ENCODE measurements at places on chromosomes 13 and 19.
A peak's percentile ranks its signal among the peaks of the same experiment; 100 is the strongest.

DNA sequence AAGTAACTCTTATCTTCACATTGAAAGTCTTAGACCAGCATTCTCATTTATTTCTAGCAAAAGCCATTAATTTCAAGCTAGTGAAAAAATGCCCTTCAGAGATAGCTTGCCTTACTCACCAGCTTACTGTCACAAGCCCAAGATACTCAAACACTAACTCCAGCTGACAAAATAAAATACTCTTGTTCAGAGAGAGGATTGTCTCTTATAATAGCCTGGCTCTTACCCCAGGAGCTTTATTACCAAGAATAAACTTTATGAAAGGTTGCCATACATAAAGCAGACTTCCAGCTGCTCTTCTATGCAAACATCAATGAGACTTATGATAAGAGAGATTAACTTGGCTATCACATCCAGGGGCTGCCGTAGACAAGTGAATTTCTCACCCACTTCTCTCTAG is 53.6 kb downstream of the XPO4 start:
- DNase-seq: no peak

DNA sequence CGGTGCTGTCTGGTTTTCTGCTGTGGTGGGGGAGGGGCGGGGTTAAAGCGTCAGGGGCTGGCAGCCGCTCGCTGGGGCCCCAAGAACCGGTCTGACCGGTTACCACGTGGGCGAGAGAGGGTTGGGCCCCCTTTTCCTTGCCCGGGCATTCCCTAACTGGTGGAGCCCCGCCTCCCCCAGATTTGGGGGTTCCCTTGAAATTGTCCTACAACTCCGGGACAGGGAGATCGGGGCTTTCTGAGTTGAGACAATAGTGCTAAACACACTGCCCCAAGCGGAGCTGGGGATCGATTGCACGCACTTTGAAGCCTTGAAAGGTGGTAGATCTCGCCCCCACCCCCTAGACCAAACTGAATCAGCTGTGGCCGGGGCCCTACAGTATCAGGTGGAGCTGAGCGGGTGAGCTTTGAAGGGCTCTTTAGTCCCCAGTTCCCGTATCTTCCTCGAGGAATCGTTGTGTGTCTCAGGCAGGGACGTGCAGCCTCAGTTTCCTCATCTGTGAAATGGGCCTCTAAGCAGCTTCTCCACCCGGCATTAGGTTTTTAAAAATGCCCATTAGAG is 4.8 kb downstream of the IER2 start:
- peak; percentile 58 for DNase-seq

DNA sequence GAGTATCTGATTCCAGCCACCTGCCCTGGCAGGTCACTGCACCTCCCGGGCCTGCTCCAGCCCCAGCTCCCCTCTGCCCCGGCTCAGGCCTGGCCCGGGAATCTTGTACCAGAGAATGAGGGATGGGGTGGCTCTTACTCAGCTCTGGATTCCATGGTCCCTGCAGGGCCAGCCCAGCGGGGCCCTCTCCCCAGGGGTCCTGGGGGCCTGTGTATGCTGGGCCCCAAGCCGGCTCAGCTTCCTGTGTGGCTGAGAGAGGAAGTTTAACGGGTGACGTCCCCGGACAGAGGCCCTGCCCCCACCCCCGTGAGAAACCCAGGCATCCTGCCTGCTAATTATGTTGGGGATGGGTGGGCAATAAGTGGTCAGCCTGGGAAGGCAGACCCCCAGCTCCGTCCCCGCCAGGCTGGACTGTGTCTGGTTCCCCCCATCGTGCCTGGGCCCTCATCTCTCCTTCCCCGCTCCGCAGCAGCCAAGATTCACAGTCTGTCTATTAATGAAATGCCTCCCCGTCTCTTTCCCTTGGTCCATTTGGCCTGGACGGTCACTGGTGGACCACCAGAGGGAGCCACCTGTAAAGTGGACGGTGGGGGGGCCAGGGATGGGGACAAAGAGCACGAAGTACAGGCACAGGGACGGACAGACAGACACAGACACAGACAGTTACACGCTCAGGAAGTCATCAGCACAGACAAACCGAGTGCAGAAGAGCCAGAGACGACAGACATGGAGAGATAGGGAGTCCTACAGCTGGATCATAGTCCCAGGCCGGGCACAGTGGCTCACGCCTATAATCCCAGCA is at the start of gene DENND1C:
Gene DENND1C (minus strand): TSS at position 247 of the 802 bp plus-strand sequence. CDS start 92 bp downstream, at position 155.
- no peak for DNase-seq

- no peak for DNase-seq
Measured at GRCh38 chr19:35060160-35060855, 18.8 kb downstream of the HPN start.

- DNase-seq: no peak
Measured at GRCh38 chr13:41548910-41549309, 91.6 kb downstream of the RGCC start.

DNA sequence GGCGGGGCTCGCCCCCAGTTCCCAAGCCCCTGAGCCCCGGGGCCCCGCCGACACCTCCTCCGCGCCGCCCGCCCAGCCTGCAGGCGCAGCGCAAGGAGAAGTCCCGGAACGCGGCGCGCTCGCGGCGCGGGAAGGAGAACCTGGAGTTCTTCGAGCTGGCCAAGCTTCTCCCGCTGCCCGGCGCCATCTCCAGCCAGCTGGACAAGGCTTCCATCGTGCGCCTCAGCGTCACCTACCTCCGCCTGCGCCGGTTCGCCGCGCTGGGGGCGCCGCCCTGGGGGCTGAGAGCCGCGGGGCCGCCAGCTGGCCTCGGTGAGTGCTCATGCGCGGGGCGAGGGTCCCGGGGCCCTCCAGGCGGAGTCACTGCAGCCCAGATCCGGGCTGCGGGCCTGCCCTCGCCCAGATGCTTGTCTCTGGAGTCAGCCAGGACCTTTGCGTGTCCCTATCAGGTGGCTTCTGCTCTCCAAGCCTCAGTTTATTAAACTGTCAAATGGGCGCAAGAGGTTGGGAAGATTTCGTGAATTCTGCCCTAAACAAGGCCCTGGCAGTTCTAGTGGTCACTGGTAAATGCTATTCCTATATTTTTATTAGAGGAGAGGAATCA is 2.0 kb downstream of the NPAS1 start:
- DNase-seq: no peak

DNA sequence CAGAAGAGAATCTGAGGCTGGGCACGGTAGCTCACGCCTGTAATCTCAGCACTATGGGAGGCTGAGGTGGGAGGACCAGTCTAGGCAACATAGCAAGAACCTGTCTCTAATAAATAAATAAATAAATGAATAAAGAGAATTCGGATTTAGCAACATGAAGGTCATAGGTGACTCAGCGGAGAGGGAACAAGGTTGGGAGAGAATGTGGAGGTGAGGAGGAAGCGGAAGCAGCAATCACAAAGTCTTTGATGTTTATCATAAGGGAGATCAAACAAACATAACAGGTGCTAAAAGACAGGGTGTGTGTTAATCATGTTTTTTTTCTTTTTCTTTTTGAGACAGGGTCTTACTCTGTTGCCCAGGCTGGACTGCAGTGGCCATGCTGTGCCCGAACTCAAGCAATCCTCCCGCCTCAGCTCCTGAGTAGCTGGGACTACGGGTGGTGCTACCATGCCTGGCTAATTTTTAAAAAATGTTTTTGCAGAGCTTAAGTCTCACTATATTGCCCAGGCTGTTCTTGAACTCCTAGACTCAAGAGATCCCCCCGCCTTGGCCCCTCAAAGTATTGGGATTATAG is 16.3 kb downstream of the PBX4 start:
- DNase-seq: no peak

DNA sequence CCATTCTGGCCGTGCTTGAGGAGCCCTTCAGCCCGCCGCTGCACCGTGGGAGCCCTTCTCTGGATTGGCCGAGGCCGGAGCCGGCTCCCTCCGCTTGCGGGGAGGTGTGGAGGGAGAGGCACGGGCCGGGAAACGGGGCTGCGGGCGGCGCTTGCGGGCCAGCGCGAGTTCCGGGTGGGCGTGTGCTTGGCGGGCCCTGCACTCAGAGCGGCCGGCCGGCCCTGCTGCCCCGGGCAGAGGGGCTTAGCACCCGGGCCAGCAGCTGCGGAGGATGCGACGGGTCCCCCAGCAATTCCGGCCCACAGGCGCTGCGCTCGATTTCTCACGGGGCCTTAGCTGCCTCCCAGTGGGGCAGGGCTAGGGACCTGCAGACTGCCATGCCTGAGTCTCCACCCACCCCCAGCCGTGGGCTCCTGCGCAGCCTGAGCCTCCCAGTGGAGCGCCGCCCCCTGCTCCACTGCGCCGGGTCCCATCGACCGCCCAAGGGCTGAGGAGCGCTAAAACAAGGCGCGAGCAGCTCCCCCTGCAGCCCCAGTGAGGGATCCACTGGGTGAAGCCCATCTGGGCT is 76.5 kb downstream of the PCDH20 start:
- no peak for DNase-seq

DNA sequence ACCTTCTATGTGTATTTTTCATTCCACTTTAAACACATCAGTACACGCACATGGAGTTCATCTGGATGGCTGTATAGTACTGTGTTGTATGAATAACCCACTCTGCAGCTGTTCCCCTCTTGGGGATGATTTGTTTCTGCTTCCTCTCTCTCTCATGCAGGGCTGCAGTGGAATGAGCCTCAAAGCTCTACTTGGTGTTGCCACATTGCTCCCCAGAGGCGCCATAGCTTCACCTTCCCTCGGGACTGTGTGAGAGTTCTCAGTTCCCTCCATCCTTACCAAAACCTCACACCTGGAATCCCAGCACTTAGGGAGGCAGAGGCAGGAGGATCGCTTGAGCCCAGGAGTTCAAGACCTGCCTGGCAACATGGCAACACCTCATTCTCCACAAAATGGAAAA is 28.4 kb upstream of the GPR183 start:
- no peak for DNase-seq

- DNase-seq: no peak
Measured at GRCh38 chr13:99223587-99223986, 22.9 kb downstream of the UBAC2 start.

DNA sequence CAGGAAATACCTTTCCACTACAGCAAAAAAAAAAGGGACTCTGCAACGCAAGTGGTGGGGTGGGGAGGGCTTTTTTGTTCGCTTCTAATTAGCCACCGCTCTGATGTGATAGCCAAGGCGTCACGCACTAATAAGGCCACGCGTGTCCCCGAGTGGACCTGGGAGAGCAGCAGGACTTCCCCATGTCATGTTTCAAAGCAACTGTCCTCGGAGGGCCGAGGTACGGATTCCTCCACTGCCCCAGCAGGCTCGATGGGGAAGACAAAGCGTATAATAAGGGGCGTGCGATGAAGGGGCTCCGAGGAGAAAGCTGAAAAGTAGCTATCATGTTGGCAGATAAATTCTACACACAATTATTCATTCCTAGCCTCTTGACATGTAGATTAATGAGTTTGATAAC is 179.7 kb upstream of the ZNF507 start:
- no peak for DNase-seq

Data from NCI-H446 (cell line).